ENCODE measurements at places on chromosomes 11 and 22. TPM values are rescaled to one million over a fixed set of nuclear protein-coding genes. Genes with fewer than 3 reads are reported as not detected.

Gene TRIM51
- not detected for total RNA-seq

Gene CCDC73
- total RNA-seq, result 3.0 TPM

Gene CREB3L1
- total RNA-seq, result not detected

Gene BLID
- not detected for total RNA-seq

Gene PLCB3
- 5.7 TPM for total RNA-seq

Gene CRYAB
- not detected for total RNA-seq

Gene PIWIL4
- total RNA-seq, result 0.30 TPM

Gene MYO7A
- not detected for total RNA-seq

Measured in Karpas-422 (cell line).